CD8-positive, alpha-beta memory T cell (primary cell): ENCODE measurements at places on chromosomes 2 and 18.

DNA sequence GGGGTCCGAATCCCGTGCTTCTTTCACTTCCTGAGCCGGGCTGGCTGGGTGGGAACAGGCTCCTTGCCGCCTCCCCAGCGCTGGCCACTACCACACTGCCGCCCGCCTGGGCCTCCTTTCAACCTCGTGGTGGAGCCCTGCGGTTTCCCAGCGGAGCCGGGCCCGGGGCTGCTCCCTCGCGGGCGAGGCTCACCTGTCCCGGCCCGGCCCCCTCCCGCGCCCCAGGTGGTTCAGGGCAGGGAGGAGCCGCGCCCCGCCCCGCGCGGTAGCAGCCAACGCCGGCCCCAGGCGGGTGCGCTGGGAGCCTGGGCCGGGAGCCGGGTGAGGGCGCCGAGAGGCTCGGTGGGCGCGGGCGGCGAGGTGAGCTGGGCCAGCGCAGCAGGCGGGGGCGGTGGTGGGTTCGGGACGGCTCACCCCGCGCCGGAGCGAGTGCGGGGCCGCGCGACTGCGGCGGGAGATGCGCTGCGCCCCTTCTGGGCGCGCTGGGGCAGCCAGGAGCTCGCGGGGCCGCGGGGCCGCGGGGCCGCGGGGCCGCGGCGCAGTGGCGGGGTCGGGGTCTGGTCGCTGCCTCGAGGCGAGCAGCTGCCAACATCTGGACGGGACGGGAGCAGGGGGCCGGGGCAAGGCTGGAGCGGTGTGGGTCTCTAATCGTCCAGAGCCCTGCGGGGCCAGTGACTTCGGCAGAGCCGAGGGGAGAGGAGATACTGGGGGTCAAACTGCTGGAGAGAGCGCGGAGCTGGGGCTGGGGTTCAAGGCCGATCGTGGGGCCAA is at the start of gene LYPD6B:
LYPD6B (plus strand) TSS at position 258 of the 771 bp plus-strand sequence. CDS start 92,250 bp downstream, outside the sequence.
- no peak for DNase-seq

GRCh38 chr2:128818704-128819491 is 500.2 kb upstream of the HS6ST1 start:
- no peak for DNase-seq

GRCh38 chr18:5628512-5629255 is 84.9 kb upstream of the EPB41L3 start:
- DNase-seq = no peak

GRCh38 chr2:171578127-171578803 is 56.0 kb downstream of the CYBRD1 start:
- no peak for DNase-seq

- DNase-seq = no peak
Measured at GRCh38 chr18:34723143-34723542, 13.0 kb downstream of the DTNA start.

- no peak for DNase-seq
Measured at GRCh38 chr2:172734711-172735581, 699 bp upstream of the RAPGEF4 start.

DNA sequence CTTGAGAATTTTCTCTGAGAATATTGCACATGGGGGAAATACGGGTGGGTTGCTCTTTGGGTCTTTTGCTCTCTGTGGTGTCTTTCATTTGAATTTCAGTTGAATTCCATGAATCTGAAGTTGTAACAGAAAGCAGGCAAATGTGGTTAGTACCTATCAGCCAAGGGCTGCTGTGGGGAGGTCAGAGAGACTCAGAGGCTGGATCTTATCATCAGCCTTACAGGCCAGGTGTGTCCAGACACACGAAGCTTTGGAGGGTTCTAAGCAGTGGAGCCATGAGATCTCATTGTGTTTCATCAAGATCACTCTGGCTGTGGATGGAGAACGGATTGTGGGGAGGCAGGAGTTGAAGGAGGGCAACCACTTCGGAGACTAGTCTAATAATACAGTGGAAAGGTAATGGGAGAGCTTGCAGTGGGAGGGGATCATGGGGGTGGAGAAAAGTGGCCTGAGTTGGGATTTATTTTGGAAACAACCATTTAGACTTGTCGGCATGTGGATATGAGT is 68.1 kb downstream of the GNAL start:
- no peak for DNase-seq

- DNase-seq = no peak
Measured at GRCh38 chr18:58562999-58563667, 65.8 kb downstream of the ALPK2 start.

DNA sequence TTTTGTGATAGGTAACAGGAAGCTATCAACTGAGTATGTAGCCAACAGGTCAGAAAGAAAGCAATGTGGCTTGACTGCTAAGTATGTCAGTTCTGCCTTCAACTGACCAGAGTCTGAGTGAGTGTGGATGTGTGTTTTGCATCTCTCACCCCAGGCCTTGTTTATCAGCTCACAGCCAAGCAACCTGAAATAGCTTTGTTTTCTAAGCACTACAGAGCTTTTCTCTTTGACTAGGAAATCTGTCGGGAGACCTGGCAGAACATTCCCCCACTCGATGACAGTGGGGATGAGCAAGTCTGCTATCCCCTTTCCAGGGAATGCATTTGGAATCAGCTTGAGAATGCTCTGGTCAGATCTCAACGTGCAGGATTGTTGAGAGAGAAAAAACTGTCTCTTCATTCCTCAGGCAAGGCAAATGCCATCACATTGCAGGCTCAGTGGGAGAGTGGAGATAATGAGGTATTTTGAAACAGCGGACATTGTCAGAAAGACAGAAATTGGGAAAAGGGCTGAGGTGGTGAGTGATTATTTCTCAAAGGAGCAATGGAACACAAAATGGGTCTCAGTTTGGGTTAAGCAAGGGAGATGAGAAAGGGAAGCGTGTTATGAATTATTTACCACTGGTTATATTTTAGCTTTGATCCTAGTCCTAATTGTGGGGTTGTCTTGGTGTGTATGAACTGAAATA is 233.8 kb upstream of the PIK3C3 start:
- no peak for DNase-seq

GRCh38 chr2:42230891-42231290 is 61.7 kb downstream of the EML4 start:
- DNase-seq = no peak

GRCh38 chr18:76453057-76453561 is 41.9 kb downstream of the ZNF516 start:
- DNase-seq = no peak

GRCh38 chr18:11987527-11987926 is 6.2 kb downstream of the IMPA2 start:
- no peak for DNase-seq

- no peak for DNase-seq
Measured at GRCh38 chr2:227503433-227504406, 31.8 kb downstream of the AGFG1 start.

DNA sequence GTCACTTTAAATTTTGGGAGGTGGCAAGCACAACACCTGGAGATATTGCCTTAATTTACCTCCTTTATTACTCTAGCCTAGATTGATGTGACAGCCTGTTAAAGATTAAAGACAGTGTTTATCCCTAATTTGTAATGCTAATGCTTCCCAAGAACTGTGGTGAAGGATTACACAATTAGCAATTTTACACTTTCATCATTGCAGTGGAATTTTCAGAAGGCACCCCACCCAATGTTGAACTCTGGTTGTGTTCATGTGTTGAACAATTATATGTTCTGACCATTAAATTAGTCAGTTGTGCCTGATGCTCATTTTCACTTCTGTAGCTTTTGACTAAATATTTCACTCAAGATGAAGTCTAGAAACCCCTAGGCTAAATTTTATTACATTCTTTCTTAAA is 317.1 kb upstream of the CWC22 start:
- no peak for DNase-seq

- DNase-seq = no peak
Measured at GRCh38 chr2:95024371-95024770, 1.1 kb upstream of the MAL start.

DNA sequence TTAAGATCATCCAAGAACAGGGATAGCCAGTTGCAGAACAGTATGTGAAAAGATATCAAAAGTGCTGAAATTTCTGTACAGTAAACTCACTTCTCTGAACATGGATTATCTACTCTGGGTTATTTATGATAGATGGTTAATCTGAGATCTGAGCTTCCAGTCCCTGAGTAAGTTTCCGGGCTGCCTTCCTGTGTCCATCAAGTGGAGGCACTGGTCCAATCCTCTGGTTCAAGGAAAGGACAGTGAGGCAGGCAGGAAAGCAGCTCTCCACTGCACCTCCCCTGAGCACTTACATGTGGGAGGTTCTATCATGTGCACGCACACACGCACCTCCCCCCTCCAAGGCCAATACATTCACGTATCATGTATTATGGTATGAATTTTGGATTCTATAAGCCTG is 32.5 kb downstream of the GPR45 start:
- no peak for DNase-seq

DNA sequence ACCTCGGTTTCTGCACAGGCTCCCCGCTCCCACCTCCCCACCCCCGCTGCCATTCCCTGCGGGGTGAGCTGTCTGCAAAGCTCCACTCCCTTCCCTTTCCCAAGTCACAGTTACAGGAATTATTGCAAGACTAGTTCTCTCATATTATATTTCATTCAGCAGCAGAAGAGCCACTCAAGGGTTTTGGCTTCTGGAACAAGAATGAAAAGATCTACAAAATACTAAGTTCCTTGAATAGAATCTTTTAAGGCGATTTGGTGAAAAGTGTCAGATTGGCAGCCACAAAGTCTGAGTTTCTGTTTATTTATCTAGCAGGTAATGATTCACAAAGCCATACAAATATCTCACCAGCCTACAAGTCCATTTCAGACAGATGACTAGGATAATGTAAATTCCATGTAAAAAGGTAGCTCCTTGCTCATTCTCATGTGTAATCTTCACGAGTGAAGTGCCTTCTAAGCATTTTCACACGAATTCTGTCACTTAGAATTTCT is 221.9 kb upstream of the RBBP8 start:
- DNase-seq = no peak

GRCh38 chr2:219124381-219125110 is 36.1 kb downstream of the NHEJ1 start:
- DNase-seq = no peak

DNA sequence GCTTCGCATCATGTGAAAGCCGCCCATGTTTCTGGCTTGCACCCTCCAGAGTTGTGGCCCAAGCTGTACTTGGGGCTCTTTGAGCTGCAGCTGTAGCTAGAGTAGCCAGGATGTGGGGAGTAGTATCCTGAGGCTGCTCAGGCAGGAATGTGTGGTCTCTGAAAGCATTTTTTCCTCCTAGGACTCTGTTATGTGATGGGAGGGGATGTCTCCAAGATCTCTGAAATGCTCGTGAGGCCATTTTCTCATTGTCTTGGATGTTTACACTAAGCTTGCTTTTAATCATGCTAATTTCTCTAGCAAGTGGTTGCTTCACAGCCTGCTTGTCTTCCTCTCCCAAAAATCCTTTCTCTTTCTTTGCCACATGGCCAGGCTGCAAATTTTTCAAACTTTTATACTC is 687.6 kb downstream of the DCDC2C start:
- DNase-seq = no peak

DNA sequence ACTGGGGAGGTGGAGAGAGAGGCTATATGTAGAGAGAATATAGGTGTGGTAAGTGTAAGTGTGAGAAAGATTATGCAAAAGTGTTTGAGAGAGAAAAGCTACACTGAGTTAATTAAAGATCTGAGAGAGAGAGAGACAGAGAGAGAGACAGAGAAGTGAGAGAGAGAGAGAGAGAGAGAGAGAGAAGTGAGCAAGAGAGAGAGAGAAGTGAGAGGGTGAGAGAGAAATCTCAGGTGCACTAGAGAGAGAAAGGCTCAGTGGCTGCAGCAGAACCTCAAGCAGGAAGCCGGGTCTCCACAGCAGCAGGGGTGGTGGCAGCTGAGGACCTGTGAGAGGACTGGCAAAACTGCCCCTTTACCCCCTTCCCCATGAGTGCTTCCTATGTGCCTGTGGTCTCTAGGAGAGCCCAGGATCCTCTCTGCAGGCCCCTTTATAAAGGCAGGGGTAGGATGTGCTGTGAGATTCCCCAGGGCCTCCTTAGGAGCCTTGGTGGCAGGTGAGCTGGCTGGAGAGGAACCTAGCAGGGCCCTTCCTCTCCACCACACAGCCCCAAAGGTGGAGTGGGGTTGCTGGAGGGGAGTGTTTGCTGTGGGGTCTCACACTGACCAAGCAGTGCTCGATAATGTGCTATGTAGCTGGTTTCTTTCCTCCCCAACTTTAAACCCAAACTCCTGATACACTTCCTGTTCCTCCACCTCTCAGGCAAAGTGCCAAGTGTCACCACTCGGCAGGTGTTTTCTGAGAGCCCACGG is 52.6 kb downstream of the SLC4A5 start:
- peak; percentile 32 for DNase-seq

DNA sequence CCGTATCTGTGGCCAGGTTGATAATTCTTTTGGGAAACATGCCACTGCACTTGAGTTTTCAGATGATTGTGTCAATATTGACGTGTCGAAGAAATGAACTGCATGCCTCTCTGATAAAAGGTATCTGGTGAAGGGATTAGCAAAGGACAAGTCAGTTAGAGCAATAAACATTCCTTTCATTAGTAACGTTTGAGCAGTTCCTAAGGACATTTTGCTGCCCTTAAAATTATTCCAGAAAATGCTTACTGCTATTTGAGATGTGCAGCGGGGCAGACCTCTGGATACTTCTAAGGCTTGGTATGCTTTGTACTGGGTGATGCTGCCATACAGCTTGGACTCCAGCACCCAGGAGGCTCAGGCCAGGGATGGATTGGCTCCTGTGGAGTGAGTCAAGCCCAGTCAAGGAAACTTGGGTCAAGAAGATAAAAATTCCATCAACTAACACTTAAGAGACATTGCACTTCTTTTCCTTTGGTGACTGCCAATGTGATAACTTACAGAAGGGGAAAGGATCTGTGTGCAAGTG is 166.7 kb downstream of the FHOD3 start:
- DNase-seq = no peak

- DNase-seq = no peak
Measured at GRCh38 chr18:24735624-24736231, 275.3 kb downstream of the HRH4 start.

DNA sequence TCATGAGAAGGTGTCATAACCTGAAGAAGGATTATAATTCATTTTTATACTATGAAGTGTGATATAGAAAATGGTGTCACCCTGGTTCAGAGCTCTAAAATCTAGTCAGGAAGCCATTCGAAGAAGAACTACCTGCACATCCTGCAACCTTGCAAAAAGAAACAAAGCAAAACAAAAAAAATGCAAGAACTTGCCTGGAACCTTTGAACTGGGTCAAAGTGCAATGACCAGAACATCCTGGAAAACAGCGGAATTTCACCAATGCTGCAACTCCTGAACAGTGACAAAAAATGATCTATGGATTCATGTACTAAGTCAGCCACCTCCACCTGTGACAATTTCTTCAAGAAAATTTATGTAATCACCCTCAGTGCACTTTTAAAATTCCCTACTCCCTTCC is 1083.3 kb upstream of the GYPC start:
- DNase-seq = no peak

DNA sequence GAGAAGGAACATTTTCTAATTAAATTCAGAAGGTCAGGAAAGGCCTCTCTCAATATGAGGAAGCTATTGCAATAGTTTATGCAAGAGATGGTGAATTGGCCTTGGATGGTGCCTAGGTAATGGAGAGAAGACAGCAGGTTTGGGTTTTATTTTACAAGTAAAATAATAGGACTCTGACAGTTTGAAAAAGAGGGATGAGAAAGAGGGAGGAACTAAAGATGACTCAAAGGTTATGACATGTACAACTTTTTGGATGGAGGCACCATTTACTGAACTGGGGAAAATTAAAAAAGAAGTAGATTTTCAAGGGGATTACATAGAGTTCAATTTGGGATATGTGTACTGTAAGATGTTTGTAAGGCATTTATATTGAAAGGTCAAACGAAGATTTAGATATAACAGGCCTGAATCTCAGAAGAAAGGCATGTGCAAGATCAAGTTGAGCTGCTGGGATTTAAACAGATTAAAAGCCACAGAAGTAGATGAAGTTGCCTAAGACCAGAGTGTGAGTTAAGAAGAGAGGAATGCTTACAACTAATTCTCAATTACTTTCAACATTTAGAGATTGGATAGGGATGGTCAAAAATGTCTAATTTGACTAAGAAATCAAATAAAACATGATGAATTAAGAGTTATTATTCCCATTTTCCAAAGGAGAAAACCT is 12.3 kb upstream of the ASNSD1 start:
- no peak for DNase-seq
